Sciatic nerve (tissue), 2 donors: ENCODE measurements at places on chromosomes 2 and 18. TPM values are rescaled to one million over a fixed set of nuclear protein-coding genes. Genes with fewer than 3 reads are reported as not detected.

UNC80 gene
- 0.22 TPM for total RNA-seq

HOXD9 gene
- 4.9 TPM for total RNA-seq

SCN7A gene
- 109 TPM for total RNA-seq

UGT1A10 gene
- not detected for total RNA-seq

MAP3K19 gene
- 0.09 TPM for total RNA-seq

AUP1 gene
- 75.3 TPM for total RNA-seq

TBC1D8 gene
- 20.1 TPM for total RNA-seq

CPLX4 gene
- total RNA-seq, result not detected

LCT gene
- total RNA-seq, result 0.04 TPM

FTCDNL1 gene
- total RNA-seq, result 2.3 TPM

SFTPB gene
- 6.1 TPM for total RNA-seq

SLC5A7 gene
- total RNA-seq, result not detected

COL6A3 gene
- 198 TPM for total RNA-seq

DNA sequence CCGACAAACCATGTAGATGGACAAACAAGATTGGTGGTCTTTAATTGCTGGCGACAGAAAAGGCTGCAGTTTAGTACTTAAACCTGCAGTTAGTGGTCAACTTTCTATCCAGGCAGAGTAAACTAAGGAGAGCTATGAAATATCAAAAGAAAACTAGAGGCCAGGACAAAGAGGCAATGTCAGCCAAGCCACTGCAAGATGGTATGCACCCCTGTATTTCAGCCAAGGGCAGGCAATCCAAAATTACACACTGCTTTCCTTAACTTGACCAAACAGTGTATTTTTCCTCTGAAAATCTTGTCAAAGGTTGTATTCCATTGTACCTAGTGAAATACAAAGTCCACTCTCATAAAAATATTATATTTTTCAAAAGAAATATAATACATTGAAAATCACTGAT is 9.3 kb downstream of the NIFK start:
- DNase-seq, result no peak

GRCh38 chr2:99860720-99861375 is 281.5 kb downstream of the AFF3 start:
- DNase-seq, result no peak

- DNase-seq, result no peak
Measured at GRCh38 chr2:37168217-37168981, 11.6 kb upstream of the EIF2AK2 start.

DNA sequence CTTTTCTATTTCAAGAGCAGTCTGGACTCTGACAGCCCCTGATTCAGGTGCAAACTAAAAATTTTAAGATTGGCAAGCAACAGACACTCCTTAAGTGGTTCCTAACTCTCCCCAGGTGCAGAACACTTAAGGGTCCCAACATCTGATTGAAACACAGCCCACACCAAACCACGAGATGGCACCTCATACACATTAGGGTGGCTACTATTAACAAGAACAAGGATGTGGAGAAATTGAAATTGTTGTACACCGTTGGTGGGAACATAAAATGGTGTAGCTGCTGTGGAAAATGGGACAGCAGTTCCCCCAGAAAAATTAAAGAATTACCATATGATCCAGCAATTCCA is 82.3 kb downstream of the POLR1A start:
- DNase-seq, result no peak

DNA sequence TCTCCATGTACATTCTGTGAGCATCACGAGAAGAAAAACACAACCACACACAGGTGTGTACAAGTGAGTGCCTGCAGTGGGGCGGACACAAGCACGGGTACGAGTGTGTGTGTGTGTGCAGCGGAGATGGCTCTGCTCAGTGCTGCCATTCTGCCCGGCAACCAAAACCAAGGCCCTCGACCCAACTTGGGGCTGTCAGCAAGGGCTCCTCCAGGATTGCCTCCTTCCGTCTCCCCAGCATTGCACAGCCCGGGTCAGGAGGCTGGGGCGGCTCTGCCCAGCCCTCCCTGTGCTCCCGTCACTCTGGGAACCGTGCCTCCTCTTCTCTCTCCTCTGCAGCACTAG is 66.5 kb downstream of the PXDN start:
- no peak for DNase-seq

GRCh38 chr2:172048508-172049503 is 36.5 kb upstream of the DLX1 start:
- no peak for DNase-seq

- no peak for DNase-seq
Measured at GRCh38 chr2:65834771-65835475, 402.5 kb upstream of the SPRED2 start.

GRCh38 chr18:76951456-76952247 is 129.3 kb downstream of the ZNF236 start:
- DNase-seq, result no peak

DNA sequence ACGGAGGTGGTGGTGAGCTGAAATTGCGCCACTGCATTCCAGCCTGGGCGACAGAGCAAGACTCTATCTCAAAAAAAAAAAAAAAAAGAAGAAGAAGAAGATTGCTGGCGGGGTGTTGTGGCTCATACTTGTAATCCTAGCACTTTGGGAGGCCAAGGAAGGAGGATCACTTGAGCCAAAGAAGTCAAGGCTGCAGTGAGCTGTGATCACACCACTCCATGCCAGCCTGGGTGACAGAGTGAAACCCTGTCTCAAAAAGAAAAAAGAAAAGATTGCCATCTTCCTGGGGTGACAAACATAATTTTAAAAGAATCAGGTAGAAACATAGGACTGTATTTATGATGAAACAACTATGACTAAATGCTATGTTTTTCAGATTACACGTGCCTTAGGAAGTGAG is 55.1 kb upstream of the EML4 start:
- DNase-seq, result no peak

GRCh38 chr2:113981404-113982134 is 91.7 kb downstream of the ACTR3 start:
- no peak for DNase-seq

DNA sequence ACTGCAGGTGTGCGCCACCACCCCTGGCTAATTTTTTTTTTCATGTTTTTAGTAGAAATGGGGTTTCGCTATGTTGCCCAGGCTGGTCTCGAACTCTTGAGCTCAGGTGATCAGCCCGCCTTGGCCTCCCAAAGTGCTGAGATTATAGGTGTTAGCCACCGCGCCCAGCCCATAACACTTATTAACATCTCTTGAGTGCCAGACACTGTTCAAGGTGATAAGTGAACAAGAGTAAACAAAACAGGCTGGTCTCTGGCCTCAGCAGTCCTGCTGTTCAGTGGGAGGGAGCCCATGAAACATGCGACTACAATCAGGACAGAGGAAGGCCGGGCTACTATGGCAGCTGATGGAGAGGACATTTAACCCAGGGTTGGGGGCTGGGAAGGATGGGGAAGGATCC is 42.3 kb downstream of the KCTD1 start:
- DNase-seq, result no peak

DNA sequence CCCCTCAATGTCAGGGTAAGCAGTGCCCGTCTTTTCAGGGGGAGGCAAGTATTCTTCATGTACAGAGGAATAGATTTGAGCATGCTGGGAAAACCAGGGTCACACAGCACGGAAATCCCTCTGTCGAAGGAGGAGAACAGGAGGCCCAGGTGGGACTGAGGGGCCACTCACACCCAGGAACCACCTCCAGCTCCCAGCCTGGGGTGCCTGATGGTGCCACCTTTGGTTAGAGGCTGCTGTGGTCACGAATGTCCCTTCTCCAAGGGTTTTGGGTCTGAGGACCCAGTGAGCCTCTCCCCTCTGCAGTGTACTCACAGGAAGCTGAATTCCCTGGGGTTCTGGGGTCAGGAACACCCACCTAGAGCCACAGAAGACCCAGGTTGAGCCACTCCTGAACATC is 197.3 kb downstream of the ANKRD30B start:
- no peak for DNase-seq

- no peak for DNase-seq
Measured at GRCh38 chr18:63975628-63976027, 5.7 kb downstream of the SERPINB8 start.

- DNase-seq, result no peak
Measured at GRCh38 chr2:32624812-32625211, 3.0 kb upstream of the TTC27 start.

- no peak for DNase-seq
Measured at GRCh38 chr2:150260636-150261035, 226.8 kb downstream of the RND3 start.

GRCh38 chr18:59921384-59921891 is 21.6 kb downstream of the PMAIP1 start:
- DNase-seq, result no peak

DNA sequence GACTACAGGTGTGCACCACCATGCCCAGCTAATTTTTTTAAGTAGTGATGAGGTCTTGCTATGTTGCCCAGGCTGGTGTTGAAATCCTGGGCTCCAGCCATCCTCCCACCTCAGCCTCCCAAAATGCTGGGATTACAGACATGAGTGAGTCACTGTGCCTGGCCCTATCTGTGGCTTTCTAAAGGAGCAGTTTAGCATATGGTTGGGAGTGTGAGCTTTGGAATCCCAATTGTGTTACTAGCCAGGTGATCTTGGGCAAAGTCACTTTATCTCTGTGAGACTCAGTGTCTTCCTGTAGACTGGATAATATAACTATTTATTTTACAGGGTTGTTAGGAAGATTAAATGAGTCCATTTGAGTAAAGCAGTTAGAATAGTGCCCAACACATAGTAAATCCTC is 19.8 kb upstream of the SMAD4 start:
- no peak for DNase-seq

- no peak for DNase-seq
Measured at GRCh38 chr2:36695746-36696415, 626 bp upstream of the VIT start.

- DNase-seq, result peak; percentile 10
Measured at GRCh38 chr2:10900216-10901109, 11.3 kb upstream of the KCNF1 start.

- no peak for DNase-seq
Measured at GRCh38 chr18:39489431-39489830, 1923.8 kb upstream of the CELF4 start.

DNA sequence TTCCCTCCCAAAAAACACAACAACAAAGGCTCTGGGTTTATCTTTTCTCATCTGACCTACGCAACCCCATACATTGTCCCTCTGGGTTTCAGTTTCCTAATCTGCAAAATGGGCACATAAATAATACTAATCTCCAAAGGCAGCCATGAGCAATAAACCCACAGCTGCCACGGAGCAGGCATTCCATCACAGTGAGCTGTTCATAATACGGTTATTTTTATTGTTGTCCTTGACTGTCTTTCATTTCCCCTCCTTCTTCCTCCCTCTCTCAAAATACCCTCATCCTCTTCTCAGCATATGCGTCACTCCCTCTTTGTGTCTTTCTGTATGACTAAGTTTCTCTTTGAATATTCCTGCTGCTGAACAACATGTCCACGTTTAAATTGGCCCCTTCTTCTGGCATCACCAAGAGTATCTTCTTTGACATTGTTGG is 129.8 kb upstream of the CAB39 start:
- no peak for DNase-seq

DNA sequence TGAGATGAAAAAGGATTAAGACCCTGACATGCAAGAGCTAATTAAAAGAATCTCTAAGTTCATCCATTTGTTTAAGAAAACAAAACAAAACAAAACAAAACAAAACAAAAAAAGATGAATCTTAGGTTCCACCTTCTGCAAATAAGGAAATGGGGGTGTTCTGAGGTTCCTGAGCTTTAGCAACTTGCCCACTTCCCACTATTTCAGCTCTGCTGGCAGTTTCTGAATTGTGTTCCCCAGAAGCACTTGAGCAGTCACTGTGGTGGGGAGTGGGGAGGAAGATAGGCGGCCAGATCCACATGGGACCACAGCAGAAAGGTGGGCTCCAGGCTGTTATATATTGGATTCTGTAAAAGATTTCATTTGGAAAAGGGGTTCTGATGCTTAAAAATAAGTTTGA is 20.3 kb downstream of the INO80C start:
- no peak for DNase-seq
